ENCODE measurements at places on chromosomes 2 and 18.

GRCh38 chr2:114083717-114084387 lies 194.0 kb downstream of the ACTR3 start:
- DNase-seq, result no peak

DNA sequence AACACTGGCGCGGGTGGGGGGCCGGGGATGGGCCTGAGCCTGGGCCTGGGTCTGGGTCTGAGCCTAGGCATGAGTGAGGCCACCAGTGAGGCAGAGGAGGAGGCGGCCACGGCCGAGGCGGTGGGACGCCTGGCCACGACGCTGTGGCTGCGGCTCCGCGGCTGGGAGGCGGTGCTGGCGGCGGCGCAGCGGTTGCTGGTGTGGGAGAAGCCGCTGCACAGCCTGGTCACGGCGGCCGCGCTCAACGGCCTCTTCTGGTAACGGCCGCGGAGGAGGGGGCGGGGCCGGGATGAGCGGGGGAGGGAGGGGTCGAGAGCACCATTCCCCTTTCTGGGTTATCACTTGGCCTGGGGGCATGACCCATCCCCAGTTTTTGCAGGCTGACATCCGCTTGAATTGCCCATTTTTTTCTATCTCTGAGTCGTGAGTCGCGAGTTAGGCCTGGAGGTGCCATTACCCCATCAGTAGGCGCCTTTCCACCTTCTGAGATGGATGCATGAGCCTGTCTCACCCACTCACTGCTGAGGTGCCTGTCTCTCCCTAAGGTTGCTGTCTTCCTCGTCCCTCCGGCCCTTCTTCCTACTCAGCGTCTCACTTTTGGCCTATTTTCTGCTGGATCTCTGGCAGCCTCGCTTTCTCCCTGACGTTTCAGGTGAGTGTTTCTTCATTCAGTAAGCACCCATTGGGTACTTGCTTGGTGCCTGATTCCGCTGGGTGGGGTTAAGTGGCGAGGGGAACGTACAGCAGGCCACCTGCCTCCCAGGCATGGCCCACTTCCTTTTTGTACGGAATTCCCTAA lies 501 bp downstream of the RETREG2 start:
- DNase-seq, result no peak

DNA sequence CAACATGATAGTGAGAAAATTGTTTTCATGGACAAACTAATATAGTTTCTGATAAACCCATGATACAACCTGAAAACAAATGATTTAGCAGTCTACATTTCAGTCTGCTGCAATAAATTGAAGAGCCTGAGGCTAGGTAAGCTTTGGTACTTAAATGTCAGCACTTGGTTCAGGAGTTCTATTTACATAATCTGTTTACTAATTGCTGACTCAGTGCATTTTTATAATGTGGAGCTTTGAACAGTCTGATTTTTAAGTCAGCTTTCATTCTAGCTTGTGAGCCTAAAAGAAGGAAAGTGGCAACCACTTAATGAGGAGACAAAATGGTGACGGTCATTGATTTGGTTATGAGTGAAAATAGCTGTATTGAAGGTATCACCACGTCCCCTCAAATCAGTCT lies 488.6 kb downstream of the CPS1 start:
- no peak for DNase-seq

- DNase-seq, result no peak
These were observed 25.6 kb downstream of the MRPL33 start for GRCh38 chr2:27796791-27797765.

DNA sequence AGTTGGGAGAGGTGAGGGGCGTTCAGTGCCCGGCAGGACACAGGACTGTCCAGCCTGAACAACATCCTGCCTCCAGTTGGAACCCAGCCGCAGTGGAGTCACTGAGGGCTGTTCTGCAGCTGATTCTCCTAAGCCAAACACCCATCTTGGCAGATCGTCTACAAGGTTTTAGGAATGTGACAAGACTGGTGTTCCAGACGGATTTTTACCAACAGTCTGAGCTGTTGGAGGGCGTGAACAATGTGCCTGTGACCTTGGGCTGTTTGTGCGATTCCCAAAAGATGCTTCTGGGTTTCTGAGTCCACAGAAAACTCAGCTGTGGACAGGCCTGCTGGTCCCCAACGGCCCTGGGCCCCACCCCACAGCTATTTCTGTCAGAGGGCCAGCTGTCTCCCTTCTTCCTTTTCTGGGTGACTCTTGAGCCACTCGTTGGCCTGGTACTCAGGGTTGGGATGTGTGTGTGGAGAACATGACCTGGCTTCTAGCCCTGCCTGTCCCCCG lies 5.7 kb downstream of the LRRFIP1 start:
- DNase-seq, result no peak

- no peak for DNase-seq
These were observed 432.5 kb upstream of the LRRTM1 start for GRCh38 chr2:80737047-80737446.

DNA sequence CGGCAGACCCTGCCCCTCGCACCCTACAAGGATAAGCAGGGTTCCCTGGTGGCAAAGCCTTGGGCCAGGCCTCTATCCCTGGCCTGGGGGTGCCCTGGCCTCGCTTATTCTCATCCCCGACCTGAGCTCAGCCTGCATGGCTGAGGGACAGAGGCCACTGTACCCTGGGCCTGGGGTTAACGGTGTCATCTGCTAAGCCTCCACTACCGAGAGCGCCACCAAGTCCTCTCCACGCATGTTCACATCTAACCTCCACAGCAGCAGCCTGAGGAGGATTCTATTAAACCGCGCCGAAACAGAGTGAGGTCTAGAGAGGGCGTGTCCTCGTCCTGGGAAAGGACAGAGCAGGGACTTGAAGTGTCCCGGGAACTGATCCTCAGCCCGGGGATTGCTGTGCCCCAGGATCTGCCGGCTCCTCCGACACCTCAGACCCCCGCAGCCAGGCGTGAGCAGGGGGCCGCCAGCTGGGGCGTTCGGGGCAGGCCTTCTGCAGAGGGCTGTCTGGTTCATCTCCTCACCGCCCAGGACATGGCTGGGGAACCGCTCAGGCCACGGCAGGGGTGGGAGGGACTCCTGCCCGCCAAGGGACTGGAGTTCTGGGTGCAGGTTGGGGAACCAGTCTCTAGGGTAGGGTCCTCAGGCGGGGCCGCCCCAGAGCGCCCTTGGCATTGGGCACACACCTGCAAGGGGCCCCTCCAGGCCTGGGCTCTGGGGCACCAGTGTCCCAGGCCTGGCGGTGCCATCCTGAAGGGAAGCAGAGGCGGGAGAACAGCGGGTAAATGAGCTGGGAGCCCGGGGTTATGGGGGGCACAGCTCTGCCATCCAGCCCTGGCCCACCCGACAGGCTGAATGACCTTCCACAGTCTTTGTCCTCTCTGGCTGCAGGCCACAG lies 68.0 kb upstream of the SMAD7 start:
- DNase-seq, result no peak
